ENCODE measurements at places on chromosomes 12 and 14.

DNA sequence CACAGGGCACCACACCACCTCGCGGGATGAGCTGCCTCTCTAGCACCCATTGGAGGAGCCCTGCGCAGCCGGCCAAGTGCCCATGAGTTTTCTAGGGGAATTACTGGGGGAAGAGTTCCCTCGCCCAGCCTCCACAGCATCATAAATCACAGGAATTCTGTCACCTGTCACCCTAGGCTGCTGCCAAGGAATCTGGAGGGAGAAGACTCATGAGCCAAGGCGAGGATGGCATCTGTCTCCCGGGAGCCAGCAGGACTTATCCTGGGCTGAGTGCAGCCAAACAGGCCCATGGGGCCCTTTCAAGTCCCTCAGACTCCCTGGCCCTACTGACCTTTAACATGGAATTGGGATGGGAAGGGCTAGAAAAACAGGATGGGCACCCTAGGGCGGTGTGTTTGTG is 7.8 kb upstream of the OTUB2 start:
- no peak for DNase-seq

DNA sequence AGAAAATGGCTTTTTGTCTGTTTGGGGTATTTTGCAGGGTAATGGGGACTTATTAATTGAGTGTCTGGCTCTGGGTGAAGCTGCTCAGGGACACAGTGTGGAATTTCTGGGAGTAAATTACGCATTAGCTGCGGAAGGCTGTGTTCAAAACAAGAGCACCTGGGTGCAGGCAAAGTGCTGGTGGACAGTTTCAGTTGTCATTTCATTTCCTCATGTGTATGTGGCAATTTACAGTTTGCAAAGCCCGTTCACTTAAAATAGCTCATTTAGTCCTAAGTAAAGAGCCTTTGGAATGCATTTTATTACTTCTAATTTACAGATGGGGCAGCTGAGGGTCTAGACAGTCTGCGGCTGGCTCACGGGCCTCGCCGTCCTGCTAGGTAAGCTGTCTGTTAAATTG is 546.8 kb downstream of the BCL11B start:
- DNase-seq, result no peak

DNA sequence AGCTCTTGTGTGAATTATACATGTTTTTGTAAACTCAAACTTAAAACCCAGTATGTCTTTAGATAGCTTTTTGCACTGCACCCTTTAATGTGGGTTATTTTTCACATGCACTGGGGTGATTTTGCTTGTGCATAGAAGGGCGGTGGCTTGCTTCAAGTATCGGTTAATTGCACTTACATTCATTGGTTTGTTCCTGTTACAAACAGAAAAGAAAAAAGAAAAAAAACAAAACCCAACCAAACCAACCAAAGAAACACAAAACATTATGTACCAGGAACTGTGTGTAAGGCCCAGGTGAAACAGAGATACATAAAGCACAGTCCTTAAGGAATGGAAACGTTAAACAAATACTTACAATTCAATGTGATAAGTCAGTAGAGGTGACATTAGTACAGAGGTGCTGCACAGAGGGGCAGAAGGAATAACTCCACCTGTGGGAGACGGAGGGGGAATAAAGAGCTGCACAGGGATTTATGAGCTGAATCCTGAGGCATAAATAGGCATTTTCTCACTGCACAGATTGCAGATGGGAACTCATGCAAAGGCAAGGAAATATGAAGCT is 151.4 kb downstream of the KTN1 start:
- no peak for DNase-seq

DNA sequence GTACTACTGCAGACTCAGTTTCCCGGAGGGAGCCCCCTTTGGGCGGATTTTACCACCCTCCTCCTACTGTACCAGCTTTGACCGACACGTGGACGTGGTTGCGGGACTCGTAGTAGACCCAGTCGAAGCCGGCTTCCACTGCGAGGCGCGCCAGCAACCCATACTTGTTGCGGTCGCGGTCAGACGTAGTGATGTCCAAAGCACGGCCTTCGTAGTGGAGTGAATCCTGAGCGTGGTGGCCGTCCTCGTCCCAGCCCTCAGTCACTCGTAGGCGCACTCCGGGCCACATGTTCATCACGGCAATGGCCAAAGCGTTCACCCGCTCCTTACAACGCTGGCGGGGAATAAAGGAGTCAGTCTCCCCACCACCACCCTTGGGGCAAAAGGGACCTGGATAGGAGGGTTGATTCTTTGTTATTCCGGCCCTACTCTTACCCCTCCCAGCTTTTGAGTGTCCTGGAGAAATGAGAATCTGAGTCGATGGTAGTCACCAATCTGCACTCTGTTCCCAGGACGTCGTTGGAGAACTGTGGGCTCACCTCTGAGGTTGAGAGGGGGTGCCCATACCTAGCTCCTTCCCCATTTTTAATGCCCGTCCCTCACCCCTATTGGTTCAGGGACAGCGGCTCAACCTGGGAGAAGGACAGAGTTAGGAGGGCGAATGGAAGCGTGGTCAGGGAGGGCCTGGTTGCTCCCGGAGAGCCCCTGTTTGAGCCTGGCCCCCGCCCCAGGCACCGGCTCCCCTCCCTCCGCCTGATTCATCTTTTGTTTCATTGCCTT is 3.4 kb downstream of the DHH start:
- DNase-seq, result no peak

GRCh38 chr12:33427071-33427470 is 12.5 kb downstream of the SYT10 start:
- no peak for DNase-seq

DNA sequence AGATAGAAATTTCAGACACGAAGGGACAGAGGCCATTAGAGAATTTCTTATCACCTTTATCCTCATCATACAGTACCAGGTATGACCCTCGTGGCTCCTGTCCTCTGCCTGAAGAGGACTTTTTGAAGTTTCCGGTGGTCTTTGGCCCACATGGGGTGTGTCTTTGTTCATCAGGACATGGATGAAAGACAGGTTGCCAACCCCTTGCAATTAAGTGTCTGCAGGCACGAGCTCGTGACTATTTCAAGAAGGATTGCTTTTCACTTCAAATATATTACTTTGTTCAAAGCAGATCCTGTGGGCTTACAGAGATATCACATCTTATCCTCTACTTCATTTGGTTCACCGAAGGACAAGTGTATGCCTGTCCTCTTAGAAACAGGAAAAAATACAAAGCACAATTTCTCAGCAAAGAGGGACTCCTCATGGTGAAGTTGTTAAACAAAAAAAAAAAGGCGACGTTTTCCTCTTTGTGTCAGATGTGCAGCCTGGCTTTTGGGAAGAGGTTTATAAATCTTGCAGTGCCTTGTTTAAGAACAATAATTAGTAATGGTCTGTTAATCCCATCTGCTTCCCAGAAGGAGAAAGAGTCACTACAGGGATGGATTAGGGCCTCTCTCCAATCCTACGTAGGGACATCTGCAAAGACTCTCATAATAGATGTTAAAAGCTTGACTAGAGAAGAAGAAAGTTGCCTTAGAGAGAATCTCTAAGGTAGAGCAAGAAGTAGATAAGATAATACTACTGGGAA is 13.5 kb upstream of the FAM234B start:
- no peak for DNase-seq

GRCh38 chr14:45526715-45527549 is 273.9 kb upstream of the MIS18BP1 start:
- DNase-seq, result no peak

DNA sequence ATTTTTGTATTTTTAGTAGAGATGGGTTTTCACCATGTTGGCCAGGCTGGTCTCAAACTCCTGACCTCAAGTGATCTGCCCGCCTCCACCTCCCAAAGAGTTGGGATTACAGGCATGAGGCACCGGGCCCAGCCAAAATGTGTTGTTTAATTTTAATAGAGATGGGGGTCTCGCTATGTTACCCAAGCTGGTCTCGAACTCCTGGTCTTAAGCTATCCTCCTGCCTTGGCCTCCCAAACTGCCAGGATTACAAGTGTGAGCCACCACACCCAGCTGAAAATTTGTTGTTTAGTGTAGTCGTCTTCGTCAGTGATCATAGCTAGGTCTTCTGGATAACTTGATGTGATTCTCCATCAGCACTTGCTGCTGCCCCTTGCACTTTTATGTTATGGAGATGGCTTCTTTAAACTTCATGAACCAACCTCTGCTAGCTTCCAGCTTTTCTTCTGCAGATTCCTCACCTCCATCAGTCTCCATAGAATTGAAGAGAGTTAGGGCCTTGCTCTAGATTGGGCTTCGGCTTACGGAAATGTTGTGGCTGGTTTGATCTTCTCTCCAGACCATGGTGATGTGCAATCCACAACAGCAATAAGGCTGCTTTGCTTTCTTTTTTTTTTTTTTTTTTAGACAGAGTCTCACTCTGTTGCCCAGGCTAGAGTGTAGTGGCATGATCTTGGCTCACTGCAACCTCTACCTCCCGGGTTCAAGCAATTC is 13.0 kb downstream of the ISCU start:
- DNase-seq, result no peak

GRCh38 chr12:45130881-45131281 is 80.0 kb upstream of the DBX2 start:
- DNase-seq, result peak; percentile 63

- DNase-seq, result no peak
Measured at GRCh38 chr14:105067969-105068301, 2.7 kb upstream of the GPR132 start.

- DNase-seq, result no peak
Measured at GRCh38 chr12:80058586-80058985, 40.8 kb upstream of the OTOGL start.

- no peak for DNase-seq
Measured at GRCh38 chr14:85508863-85509262, 21.1 kb upstream of the FLRT2 start.

GRCh38 chr12:83168751-83169150 is 482.0 kb downstream of the TMTC2 start:
- DNase-seq, result no peak

GRCh38 chr12:16526693-16527092 is 79.3 kb downstream of the LMO3 start:
- DNase-seq, result peak; percentile 41
